ENCODE measurements at places on chromosomes 16 and 17. TPM values are rescaled to one million over a fixed set of nuclear protein-coding genes. Genes with fewer than 3 reads are reported as not detected.

Gene GPR142
- total RNA-seq = not detected

- H3K4me1 ChIP-seq = no peaks in the 10 kb centered on the region
- H3K27ac ChIP-seq = no peak overlapping the region
- no peak overlapping the region for H3K4me3 ChIP-seq
- DNase-seq = no peak
These were observed 106.7 kb downstream of the TTC19 start for GRCh38 chr17:16106161-16106891.

DNA sequence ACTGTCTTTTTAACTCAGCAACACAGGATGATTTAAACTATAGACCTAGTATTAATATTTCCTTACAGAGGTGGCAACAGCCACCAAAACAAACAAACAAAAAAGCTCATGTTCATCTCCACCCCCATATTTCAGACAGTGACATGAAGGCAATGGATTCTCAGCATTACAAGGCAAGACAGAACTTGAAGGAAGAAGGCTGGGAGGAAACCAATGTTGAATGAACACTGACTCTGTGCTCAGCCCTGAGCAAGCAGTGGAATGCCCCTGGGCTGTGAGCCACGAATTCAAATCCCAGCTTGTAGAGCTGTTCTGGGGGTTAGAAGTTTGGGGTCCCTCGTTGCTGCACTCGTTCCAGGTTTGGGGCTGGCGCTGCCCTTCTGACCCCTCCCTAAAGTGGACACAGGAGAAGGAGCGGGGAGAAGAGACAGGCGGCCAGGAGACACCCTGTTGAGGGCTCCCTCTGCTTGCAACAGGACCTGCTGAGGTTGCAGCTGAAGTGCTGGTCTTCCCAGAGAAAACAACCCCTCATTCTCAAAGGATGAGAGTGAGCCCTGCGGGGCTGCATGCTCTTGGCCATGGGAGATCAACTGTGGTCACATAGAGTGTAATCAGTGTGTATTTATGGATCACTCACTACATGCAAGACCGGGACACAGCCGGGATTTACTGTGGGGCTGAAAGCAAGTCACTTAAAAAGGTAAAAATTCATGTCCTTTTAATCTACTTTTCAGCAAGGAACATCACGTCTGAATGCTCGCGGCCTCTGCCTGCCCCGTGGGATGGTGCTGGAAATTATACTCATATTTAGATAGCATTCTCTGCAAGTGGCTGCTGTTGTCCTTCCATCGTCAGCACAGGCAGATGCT is 34.3 kb downstream of the MYH3 start:
- H3K36me3 ChIP-seq = no peaks in the 10 kb centered on the region
- DNase-seq = no peak
- no peaks in the 10 kb centered on the region for H3K27me3 ChIP-seq
- no peaks in the 10 kb centered on the region for H3K4me1 ChIP-seq

Gene ZSCAN10
- total RNA-seq = 286 TPM

Gene GFAP
- 1.5 TPM for total RNA-seq

GRCh38 chr16:24150282-24150681 is 105.9 kb upstream of the CACNG3 start:
- no peaks in the 10 kb centered on the region for H3K36me3 ChIP-seq
- H3K4me1 ChIP-seq = peaks cover 20% of the 10 kb centered on the region
- peak overlapping the region; percentile 43 for H3K27ac ChIP-seq
- H3K27me3 ChIP-seq = no peaks in the 10 kb centered on the region

Gene NLRP1
- total RNA-seq = 17.9 TPM

DNA sequence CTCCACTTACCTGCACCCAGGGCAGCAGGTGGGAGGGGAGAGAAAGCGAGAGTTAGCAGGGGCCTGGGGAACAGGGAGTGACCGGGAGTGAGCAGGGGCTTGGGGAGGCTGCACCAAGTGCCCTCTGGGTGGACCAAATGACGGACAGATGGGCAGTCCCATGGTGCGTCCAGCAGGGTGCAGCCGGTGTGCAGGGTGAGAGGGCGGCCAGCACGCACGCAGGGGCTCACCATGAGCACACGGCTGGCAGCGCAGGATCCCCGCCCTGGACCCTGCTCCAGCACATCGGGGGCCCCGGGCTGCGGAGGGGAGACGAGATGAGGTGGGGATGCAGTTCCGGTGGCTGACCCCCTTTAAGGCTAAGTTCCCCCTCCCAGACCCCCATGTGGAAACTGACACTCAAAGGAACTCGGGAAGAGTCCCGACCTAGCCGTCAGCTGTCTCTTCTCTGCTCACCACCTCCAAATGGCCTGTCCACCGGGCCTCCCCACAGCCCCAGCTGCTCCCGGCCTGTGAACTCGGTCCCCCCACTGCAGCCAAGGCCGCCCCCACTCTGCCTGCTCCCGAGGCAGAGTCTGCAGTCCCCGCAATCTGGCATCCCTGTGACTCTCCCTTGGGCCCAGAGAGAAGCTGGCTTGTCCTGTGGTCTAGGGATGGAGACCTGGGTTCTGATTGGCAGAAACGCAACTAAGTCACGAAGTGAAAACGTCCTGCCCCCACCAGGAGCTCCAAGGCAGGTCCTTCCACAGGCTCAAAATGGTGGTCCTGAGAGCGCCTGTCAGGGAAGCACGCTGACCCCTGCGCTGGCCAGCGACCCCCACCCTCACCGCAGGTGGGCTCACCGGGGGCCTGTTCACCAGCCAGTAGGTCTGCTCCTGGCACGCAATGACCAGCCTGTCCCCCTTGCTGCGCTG is 2.9 kb downstream of the RGS11 start:
- no peak for DNase-seq
- no peak overlapping the region for H3K4me3 ChIP-seq
- H3K27ac ChIP-seq = no peak overlapping the region
- no peaks in the 10 kb centered on the region for H3K4me1 ChIP-seq
- H3K27me3 ChIP-seq = peaks cover 32% of the 10 kb centered on the region

GRCh38 chr17:50199803-50200456 is 1.5 kb downstream of the COL1A1 start:
- peaks cover 47% of the 10 kb centered on the region for H3K27me3 ChIP-seq
- H3K4me1 ChIP-seq = peaks cover 17% of the 10 kb centered on the region
- H3K36me3 ChIP-seq = no peaks in the 10 kb centered on the region
- H3K4me3 ChIP-seq = peak overlapping the region; percentile 86
- peak; percentile 85 for DNase-seq

Gene BCL6B
- total RNA-seq = 11.4 TPM

GRCh38 chr16:81551151-81551808 is 106.7 kb downstream of the CMIP start:
- peaks cover 32% of the 10 kb centered on the region for H3K4me1 ChIP-seq
- H3K27ac ChIP-seq = 0 out of 2 replicates have a peak overlapping the region, but pooled peaks have one; percentile 8
- no peak overlapping the region for H3K4me3 ChIP-seq

Gene PLEKHH3
- 33.0 TPM for total RNA-seq

Gene ST6GALNAC1
- 0.37 TPM for total RNA-seq

Gene SLC47A1
- total RNA-seq = 3.3 TPM

DNA sequence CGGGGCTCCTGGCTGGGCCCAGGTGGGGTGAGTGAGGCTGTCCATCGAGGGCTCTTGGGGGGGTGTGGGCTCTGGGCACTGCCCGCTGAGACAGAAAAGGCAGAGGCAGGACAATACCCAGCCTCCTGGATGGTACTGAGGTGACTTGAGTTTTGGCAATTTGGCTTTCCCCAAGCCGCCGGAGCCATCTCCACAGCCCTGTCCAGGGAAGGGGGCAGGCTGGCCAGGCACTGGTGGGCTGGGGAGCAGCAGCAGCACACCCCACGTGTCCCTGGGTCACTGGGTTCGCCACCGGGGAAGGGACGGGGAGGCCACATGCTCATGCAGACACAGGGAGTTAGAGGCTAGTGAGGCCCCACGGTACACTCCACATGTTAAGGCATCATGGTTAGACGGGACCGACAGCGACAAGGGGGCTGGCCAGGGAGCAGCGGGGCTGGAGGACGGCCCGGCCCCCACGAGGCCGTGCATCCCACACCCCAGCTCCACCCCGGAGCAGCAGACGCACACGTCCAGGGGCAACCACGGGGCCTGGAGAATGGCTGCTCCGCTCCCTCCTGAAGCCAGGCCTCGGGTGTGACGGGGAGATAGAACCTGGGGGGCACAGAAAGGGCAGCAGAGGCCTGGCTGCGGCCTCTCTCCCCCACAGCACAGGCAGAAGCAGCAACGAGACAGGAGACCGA is 3.0 kb downstream of the ARHGDIA start:
- no peak overlapping the region for H3K4me3 ChIP-seq
- no peak for DNase-seq

DNA sequence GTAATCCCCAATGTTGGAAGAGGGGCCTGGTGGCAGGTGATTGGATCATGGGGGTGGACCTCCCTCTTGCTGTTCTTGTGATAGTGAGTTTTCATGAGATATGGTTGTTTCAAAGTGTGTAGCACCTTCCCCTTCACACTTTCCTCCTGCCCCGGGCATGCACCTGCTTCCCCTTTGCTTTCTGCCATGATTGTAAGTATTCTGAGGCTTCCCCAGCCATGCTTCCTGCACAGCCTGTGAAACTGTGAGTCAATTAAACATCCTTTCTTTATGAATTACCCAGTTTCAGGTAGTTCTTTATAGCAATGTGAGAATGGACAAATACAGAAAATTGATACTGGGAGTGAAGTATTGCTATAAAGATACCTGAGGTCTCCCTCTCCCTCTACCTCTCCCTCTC is 29.4 kb downstream of the RNF112 start:
- no peak for DNase-seq
- H3K4me3 ChIP-seq = no peak overlapping the region
- peaks cover 10% of the 10 kb centered on the region for H3K27me3 ChIP-seq
- H3K27ac ChIP-seq = no peak overlapping the region
- peaks cover 25% of the 10 kb centered on the region for H3K4me1 ChIP-seq

DNA sequence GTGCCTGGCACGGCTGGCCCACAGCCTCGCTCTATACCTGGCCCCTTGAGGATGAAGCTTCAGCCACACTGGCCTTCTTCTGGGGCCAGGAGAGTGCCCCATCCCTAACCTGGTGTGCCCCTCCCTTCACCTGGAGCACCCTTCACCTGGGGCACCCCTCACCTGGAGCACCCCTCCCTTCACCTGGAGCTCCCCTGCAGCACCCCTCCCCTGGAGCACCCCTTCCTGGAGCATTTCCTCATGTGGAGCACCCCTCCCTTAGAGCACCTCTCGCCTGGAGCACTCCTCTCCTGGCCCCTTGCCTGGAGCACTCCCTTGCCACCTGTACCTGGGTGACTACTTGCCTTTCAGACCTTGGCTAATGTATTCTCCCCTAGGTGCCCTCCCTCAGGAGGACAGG is 2.4 kb upstream of the FBXL16 start:
- H3K4me1 ChIP-seq = no peaks in the 10 kb centered on the region
- no peaks in the 10 kb centered on the region for H3K36me3 ChIP-seq

Gene NR1D1
- 5.6 TPM for total RNA-seq

Gene MT1G
- 333 TPM for total RNA-seq

DNA sequence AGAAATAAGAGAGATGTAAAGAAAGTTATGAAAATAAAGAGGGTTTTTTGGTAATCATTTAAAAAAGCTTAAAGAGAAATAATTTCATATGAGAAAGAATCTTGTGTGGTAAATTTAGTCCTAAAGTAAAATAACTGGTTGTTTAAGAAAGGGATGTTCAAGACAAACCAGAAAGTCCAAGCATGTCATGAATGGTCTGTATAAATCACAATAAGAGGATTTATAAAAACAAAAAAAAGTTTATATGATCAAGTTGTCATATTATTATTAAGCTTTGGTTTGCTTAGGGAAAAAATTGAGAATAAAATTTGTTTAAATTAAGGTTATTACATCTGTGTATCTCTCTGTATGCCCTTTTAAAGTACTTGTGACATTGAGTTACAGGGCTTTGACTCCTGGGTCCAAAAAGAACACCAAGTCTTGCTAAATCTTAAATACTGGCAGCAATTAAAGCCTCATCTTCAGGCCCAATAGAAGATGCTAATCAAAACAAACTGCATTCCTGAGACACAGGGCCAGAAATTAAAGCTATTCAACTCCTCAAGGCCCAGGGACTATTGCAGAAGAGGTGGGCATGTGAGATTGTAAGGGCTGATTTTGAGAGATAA is 15.6 kb upstream of the TRIM25 start:
- H3K4me3 ChIP-seq = no peak overlapping the region
- H3K4me1 ChIP-seq = peaks cover 27% of the 10 kb centered on the region
- no peak for DNase-seq
- peaks cover 61% of the 10 kb centered on the region for H3K36me3 ChIP-seq
- no peaks in the 10 kb centered on the region for H3K27me3 ChIP-seq
- H3K27ac ChIP-seq = no peak overlapping the region

DNA sequence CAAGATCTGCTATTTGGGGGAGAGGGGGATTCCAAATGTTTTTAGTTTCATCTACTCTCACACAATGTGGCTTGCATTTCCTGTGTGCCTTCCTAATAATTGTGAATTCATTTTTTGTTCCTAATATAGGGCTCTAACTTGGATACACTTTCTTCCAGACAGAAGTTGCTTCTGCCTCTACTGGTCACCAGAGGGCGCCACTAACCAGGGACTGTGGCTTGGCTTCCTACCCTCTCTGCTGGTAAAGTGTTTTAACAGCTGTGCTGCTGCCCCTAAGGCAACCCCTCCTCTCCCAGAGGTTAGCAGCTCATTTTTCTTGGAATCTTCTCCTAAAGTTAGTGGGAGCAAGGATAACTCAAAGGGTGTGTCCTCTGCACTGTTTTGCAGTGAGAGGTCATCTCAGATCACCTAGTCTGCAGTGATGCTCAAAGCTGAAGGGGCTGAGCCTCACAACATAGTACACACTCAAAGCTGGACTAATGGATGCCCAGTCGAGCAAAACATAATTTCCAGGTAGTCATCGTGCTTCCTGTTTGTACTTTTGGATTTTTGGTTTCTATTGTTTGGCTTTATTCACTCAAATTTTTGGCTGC is 5.0 kb upstream of the PRSS54 start:
- peaks cover 14% of the 10 kb centered on the region for H3K27me3 ChIP-seq
- DNase-seq = peak; percentile 65
- H3K4me1 ChIP-seq = 0 out of 2 replicates have a peak, but pooled peaks cover 3% of the 10 kb centered on the region
- H3K27ac ChIP-seq = no peak overlapping the region
- H3K4me3 ChIP-seq = no peak overlapping the region

Gene HAP1
- total RNA-seq = 4.4 TPM

- H3K36me3 ChIP-seq = peaks cover 11% of the 10 kb centered on the region
- peaks cover 5% of the 10 kb centered on the region for H3K27me3 ChIP-seq
- no peak for DNase-seq
- no peak overlapping the region for H3K4me3 ChIP-seq
- H3K4me1 ChIP-seq = no peaks in the 10 kb centered on the region
These were observed 42.0 kb upstream of the ZNF469 start for GRCh38 chr16:88340755-88341150.

DNA sequence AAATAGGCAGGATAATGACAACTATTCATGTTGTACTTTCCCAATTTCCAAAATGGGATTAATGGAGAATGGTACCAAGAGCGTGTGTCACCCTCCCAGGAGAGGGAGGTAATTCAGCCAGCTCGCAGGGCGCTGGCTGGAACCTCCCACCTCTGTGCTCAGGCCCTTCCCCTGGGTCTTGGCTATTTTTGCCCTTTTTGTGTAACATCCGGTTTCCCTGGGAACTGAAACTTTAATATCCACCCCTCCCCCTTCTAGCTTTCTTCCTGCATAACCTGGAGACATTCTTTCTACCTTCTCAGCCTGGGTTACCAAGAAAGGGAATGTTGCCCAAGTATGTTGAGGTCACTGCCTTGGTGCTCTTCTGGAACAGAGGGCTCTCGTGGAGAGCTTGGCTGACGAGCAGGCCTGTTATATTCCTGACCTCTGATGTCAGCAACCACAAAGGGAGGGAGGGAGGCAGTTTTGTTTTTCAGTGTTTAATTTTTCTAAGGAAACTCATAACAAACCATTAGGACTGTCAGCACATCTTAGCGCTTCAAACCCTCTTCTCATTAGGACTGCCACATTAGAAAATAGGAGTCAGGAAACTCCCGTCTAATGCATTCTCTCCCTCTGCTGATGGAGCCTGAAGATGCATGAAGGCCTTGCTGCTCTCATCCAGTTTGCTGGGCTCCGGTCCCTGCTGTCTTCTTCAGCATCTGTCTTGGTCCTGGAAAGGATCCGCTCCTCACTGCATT is 25.6 kb downstream of the ITGB3 start:
- H3K27ac ChIP-seq = no peak overlapping the region
- DNase-seq = no peak
- H3K36me3 ChIP-seq = no peaks in the 10 kb centered on the region
- no peak overlapping the region for H3K4me3 ChIP-seq

Gene CYTH1
- 15.1 TPM for total RNA-seq
